Dermis lymphatic vessel endothelial cell (primary cell): ENCODE measurements at places on chromosomes 7 and 10. TPM values are rescaled to one million over a fixed set of nuclear protein-coding genes. Genes with fewer than 3 reads are reported as not detected.

HYCC1 gene
- total RNA-seq = 28.9 and 62.8 TPM in 2 replicates

CTBP2 gene
- 99.0 and 128 TPM in 2 replicates for total RNA-seq

PLPP4 gene
- 0.43 TPM in 1 of 2 replicates, not detected in the other for total RNA-seq

ANKRD1 gene
- total RNA-seq = 92.0 and 289 TPM in 2 replicates

NXPH1 gene
- not detected in 2 replicates for total RNA-seq

PLXDC2 gene
- 10.2 and 10.7 TPM in 2 replicates for total RNA-seq

PRSS1 gene
- not detected in 2 replicates for total RNA-seq

CPA5 gene
- not detected in 2 replicates for total RNA-seq

MSRB2 gene
- 8.3 and 8.8 TPM in 2 replicates for total RNA-seq
